ENCODE measurements at places on chromosomes 6 and 20. TPM values are rescaled to one million over a fixed set of nuclear protein-coding genes. Genes with fewer than 3 reads are reported as not detected.

SAMD3 gene
- 0.20 TPM for total RNA-seq

HDGFL1 gene
- not detected for total RNA-seq

RAB44 gene
- not detected for total RNA-seq

CAGE1 gene
- total RNA-seq = under 0.01 TPM

CPNE5 gene
- total RNA-seq = not detected

SYTL3 gene
- total RNA-seq = 0.37 TPM

SLC44A4 gene
- not detected for total RNA-seq

CST2 gene
- not detected for total RNA-seq

GUCA1A gene
- total RNA-seq = not detected

CST4 gene
- total RNA-seq = not detected
